ENCODE measurements at places on chromosomes 11 and 22.

GRCh38 chr11:117328375-117329010 lies 839 bp downstream of the CEP164 start:
- DNase-seq, result no peak

DNA sequence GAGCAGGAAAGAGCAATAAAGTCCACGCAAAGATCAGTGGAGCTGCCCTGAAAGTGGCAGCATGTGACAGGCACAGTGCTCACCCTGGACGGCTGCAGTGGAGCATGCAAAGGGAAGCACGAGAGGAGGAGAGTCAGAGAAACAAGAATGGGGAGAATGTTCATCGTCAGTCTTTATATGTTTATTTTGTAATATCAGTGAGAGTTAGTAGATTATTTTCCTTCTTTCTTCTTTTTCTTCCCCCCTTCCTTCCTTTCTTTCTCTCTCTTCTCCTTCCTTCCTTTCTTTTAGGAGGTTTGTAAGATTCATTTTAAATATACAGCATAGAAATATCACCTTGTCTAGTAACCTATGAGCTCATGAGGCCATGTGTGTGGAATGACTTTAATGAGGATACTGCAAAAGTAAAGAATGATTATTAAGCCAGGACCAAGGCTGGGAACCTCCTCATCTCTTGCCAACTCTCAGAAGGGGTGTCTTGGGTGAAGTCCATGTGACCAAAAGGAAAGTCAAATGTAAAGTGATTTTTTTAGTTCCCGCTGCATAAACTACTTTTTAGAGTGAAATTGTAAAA lies 321.1 kb downstream of the AASDHPPT start:
- DNase-seq, result no peak

- no peak for DNase-seq
These were observed 5.0 kb downstream of the HEPACAM start for GRCh38 chr11:124930799-124931198.

DNA sequence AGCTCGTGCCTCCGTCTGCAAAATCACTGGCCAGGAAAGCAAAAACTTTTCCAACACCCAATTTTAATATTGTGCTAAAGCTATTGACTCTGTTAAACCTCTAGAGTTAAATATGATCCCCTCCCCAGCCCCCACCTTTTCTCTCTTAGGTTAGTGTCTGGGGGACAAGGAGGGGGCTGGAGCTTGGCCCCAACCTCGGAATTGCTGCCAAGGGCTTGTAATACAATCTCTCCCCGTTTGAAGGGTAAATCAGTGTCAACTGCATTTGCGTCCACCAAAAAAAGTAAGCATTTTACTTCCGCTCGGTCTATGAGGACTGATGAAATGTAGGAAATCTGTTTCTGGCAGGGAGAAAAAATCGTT lies at the start of gene GAS2:
TSS of gene GAS2 (plus strand) at position 287 of the 363 bp plus-strand sequence. CDS start 8,259 bp downstream, outside the sequence.
- no peak for DNase-seq
